ENCODE measurements at places on chromosomes 1 and 21. TPM values are rescaled to one million over a fixed set of nuclear protein-coding genes. Genes with fewer than 3 reads are reported as not detected.

NCSTN gene
- polyA plus RNA-seq, result 226 TPM

CD1D gene
- not detected for polyA plus RNA-seq

CFHR3 gene
- polyA plus RNA-seq, result 0.18 TPM

KRTAP10-6 gene
- polyA plus RNA-seq, result not detected

HSD3B2 gene
- polyA plus RNA-seq, result not detected

AMY1A gene
- not detected for polyA plus RNA-seq

CLIC6 gene
- 0.03 TPM for polyA plus RNA-seq

CELA3B gene
- not detected for polyA plus RNA-seq

HLX gene
- 21.4 TPM for polyA plus RNA-seq

CNR2 gene
- polyA plus RNA-seq, result not detected

DIRAS3 gene
- 16.6 TPM for polyA plus RNA-seq

TMEM269 gene
- 0.08 TPM for polyA plus RNA-seq

KNCN gene
- not detected for polyA plus RNA-seq
